ENCODE measurements at places on chromosomes 6 and 20. TPM values are rescaled to one million over a fixed set of nuclear protein-coding genes. Genes with fewer than 3 reads are reported as not detected.

DNA sequence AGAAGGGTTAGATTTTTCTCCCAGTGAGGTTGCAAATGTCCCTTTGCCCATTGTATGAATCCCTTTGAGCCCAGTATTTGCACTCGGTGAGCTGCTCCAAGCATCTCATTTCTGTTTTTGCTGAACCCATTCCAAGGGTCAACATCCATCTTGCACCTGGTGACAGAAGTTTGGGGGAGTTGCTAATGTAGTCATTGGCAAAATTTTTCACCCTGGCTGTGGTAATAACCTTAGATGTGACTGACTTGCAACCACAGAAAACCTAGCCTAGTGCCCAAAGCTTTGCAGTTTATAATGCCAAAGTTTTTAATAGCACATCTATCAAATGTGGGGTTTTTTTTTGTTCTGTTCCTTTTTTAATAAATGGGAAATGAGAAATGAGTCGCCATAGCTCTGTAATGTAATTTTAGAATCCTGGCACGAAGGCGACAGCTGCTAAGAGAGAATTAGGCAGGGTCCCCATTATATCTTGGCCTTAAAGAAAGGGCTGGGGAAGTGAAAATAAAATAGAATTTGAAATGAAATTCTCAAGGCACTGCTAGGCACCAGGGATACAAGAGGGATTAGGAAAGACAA is 682.8 kb downstream of the KIF16B start:
- DNase-seq: no peak

DNA sequence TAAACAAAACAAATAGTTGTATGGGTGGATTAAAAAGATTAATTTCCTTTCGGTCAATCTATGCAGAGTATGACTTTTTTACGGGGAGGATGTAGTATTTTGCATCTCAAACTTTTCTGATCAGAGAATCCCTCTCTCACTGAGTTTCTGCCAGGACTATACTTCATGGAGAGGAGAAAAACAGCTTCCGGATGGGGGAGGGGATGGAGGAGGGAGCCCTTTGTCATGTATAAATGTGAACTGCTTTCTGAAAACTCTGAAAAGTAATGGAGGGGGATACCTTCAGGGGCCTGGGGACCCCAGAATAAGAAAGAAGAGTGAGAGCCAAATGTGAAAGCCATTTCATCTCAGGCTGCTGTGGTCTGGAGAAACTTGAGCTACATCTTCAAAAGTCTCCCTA is 173.1 kb upstream of the KCNK16 start:
- DNase-seq: no peak

DNA sequence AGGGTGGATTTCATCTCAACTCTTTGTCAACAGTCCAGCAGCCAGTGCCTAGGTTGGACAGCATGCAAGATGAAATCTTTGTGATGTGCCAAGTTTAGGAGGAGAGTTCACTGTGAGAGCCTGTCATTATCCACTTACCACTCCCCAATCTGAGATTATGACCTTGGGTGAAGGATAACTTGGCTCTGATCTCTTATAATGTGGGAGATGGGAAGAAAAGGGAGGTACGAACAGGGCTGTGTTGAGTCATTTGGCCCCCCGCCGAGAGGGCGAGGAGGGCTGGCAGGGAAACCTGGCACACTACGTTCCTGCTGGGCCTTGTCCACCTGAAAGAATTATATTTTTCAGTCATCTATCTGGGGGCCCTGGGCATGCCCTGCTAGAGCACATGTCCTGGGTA is 35.8 kb downstream of the LAMA4 start:
- no peak for DNase-seq

GRCh38 chr6:77466055-77466450 is 2.8 kb upstream of the HTR1B start:
- peak; percentile 76 for DNase-seq

Gene GPR6
- 0.20 TPM for total RNA-seq

Gene ABHD16B
- total RNA-seq: not detected

GRCh38 chr6:149766156-149766769 is 16.7 kb downstream of the PCMT1 start:
- no peak for DNase-seq

Gene SLCO4A1
- total RNA-seq: 9.4 TPM

All from H9 (cell line).